Activated T-helper 1 cell treated with anti-CD3 and anti-CD28 coated beads, Interleukin-12 subunit alpha, Interleukin-12 subunit beta, Interleukin-2, Interleukin-4 antibody, amounts not matched to agents 30 ng/mL and 10 ng/mL and 1 ng/mL, durations not matched to agents 14 hours and 24 hours and 36 hours (primary cell): ENCODE measurements at places on chromosomes 2 and 18. TPM values are rescaled to one million over a fixed set of nuclear protein-coding genes. Genes with fewer than 3 reads are reported as not detected.

- no peak overlapping the region for H3K27ac ChIP-seq
- no peaks in the 10 kb centered on the region for H3K36me3 ChIP-seq
- no peaks in the 10 kb centered on the region for H3K4me1 ChIP-seq
- H3K4me3 ChIP-seq, result no peak overlapping the region
Observed at GRCh38 chr2:166234112-166234846, 106.5 kb upstream of the SCN1A start.

DNA sequence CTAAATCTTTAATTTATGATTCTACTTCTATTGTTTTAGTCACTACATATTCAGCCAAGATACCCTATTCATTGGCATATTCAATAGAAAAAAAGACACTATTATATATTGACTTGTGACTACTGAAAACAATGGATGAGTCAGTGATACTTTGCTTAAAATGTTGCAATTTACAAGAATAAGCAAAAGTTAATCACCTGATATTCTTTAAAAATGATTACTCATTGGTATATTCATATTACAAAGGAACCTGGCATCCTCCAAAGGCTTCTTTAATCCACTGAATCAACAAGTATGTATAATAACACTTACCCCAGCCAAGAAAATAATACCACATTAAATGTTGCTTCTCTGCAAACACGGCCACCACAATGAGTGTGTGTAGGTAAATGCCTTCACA, 87.8 kb downstream of the CALCRL start:
- H3K4me1 ChIP-seq, result no peaks in the 10 kb centered on the region
- no peaks in the 10 kb centered on the region for H3K27me3 ChIP-seq
- no peak overlapping the region for H3K27ac ChIP-seq
- no peaks in the 10 kb centered on the region for H3K36me3 ChIP-seq

GRCh38 chr2:201759567-201759966, 21.2 kb downstream of the ALS2 start:
- H3K27me3 ChIP-seq, result no peaks in the 10 kb centered on the region
- H3K27ac ChIP-seq, result no peak overlapping the region
- H3K4me3 ChIP-seq, result no peak overlapping the region
- H3K4me1 ChIP-seq, result no peaks in the 10 kb centered on the region

DNA sequence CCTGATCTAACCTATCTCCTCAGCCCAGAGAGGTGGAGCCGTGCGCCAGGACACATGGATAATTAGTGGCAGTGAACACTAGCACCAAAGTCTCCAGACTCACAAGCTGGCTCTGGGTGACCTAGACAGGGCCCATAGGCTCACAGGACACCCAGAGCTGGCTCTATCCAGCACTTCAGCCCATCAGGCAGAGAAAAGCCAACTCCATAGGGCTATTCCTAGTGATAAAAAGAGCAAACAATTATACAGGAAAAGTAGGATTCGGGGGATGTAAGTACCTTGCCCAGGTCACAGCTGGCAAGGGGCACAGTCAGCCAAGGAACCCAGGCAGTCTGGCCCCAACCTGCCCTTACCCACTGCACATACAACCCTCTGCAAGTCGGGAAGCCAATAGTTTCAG, 178.6 kb downstream of the TNS1 start:
- H3K27ac ChIP-seq, result no peak overlapping the region
- no peaks in the 10 kb centered on the region for H3K27me3 ChIP-seq
- H3K4me3 ChIP-seq, result no peak overlapping the region
- no peaks in the 10 kb centered on the region for H3K4me1 ChIP-seq

DNA sequence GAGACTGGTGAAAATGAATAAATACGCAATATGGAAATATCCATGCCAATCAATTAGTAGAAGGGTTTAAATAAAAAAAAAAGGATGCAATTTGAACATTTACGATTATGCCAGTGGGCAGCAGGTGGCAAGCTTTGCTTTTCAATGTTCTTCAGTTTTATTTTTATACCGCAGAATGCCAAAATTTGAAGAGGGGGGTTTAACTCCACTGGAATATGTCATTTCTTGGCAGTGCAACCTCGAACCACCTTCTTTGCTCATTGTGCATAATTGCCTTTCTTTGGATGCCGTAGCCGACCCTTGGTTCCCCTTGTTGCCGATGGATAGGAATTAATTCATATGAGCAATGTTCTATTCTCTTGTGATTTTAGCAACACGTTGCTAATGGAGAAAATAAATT, 88.0 kb downstream of the LTBP1 start:
- H3K4me1 ChIP-seq, result no peaks in the 10 kb centered on the region
- peaks cover 4% of the 10 kb centered on the region for H3K27me3 ChIP-seq
- no peaks in the 10 kb centered on the region for H3K36me3 ChIP-seq
- DNase-seq, result no peak

GRCh38 chr2:222038067-222038802, 260.6 kb downstream of the PAX3 start:
- no peaks in the 10 kb centered on the region for H3K4me1 ChIP-seq
- no peak overlapping the region for H3K4me3 ChIP-seq
- H3K27ac ChIP-seq, result no peak overlapping the region
- no peaks in the 10 kb centered on the region for H3K36me3 ChIP-seq
- no peaks in the 10 kb centered on the region for H3K27me3 ChIP-seq

GRCh38 chr2:46657042-46657504, 177.7 kb downstream of the TMEM247 start:
- no peaks in the 10 kb centered on the region for H3K4me1 ChIP-seq
- no peak for DNase-seq
- no peak overlapping the region for H3K4me3 ChIP-seq
- H3K36me3 ChIP-seq, result no peaks in the 10 kb centered on the region
- H3K27ac ChIP-seq, result no peak overlapping the region

- H3K4me1 ChIP-seq, result peaks cover 33% of the 10 kb centered on the region
- H3K36me3 ChIP-seq, result peaks cover 37% of the 10 kb centered on the region
- H3K27me3 ChIP-seq, result no peaks in the 10 kb centered on the region
- no peak overlapping the region for H3K4me3 ChIP-seq
Observed at GRCh38 chr2:64634345-64635267, 19.1 kb downstream of the SERTAD2 start.

DNA sequence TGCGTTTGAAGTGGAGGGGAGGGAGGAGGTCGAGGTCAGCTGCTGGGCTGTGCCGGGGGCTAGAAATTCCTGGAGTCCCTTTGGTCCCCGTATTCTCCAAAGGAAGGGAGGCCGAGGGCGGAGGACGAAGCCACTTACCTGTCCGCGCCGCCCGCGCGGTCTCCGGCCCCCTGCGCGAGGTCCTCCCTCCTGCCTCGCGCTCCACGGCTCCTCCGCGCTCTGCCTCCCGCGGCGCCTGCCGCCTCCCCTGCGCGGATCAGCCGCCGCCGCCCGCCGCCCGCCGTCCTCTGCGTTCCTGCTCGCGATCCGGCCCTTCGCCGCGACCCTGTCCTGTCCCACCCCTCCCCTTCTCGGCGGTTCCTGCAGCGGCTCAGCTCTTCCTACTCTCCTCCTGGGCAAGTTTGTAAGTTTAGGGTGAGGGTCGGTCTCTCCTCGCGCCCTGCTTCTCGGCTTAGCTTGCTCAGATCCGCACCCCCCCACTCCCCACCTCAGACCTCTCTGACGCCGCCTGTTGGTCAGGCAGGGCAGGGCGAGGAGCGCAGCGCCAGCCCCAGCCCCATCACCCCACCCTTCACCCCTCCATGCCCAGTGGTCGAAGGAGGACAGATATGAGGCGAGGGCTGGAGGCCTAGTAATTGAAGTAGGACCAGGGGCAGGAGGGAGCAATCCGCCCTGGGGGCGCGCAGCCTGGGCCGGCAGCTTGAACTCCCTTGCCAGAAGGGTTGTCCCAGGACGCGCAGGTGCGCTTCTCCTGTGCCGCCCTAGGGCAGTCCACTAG, 9.7 kb upstream of the SKOR2 start:
- no peak overlapping the region for H3K4me3 ChIP-seq
- H3K36me3 ChIP-seq, result no peaks in the 10 kb centered on the region
- DNase-seq, result no peak
- no peak overlapping the region for H3K27ac ChIP-seq

DNA sequence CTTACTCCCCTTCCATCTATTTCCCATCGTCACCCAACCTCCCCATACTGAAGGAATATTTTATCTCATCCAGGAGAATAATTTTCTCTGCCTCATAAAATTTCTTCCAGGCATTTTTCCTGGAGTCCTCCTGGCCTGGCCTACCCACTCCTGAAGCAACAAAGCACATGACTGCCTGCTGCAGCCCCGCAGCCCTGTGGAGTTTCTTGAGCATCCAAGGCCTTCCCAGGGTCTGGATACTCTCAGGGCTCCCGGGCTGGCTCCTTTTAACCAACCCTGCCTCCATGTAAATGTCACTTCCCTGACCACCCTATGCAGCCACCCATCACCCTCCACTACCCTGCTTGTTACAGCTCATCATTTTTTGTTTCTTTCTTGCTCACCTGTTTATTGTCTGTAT, 64.0 kb downstream of the CDH20 start:
- no peak for DNase-seq
- H3K27me3 ChIP-seq, result peaks cover 3% of the 10 kb centered on the region
- no peaks in the 10 kb centered on the region for H3K36me3 ChIP-seq
- H3K4me1 ChIP-seq, result no peaks in the 10 kb centered on the region
- H3K4me3 ChIP-seq, result no peak overlapping the region
- H3K27ac ChIP-seq, result no peak overlapping the region

GRCh38 chr2:128373451-128374000, 54.9 kb upstream of the HS6ST1 start:
- H3K4me3 ChIP-seq, result no peak overlapping the region
- no peaks in the 10 kb centered on the region for H3K36me3 ChIP-seq

GRCh38 chr2:234725528-234726264, 226.1 kb upstream of the SH3BP4 start:
- H3K4me3 ChIP-seq, result no peak overlapping the region
- H3K27ac ChIP-seq, result no peak overlapping the region
- H3K4me1 ChIP-seq, result no peaks in the 10 kb centered on the region
- peaks cover 2% of the 10 kb centered on the region for H3K27me3 ChIP-seq

GRCh38 chr2:64404002-64404731, 49.8 kb upstream of the LGALSL start:
- DNase-seq, result no peak
- H3K4me1 ChIP-seq, result no peaks in the 10 kb centered on the region
- no peaks in the 10 kb centered on the region for H3K36me3 ChIP-seq
- peaks cover 5% of the 10 kb centered on the region for H3K27me3 ChIP-seq
- no peak overlapping the region for H3K4me3 ChIP-seq

- DNase-seq, result peak; percentile 28
- H3K4me1 ChIP-seq, result peaks cover 74% of the 10 kb centered on the region
- peak overlapping the region; percentile 82 for H3K4me3 ChIP-seq
- H3K27me3 ChIP-seq, result no peaks in the 10 kb centered on the region
- H3K36me3 ChIP-seq, result peaks cover 18% of the 10 kb centered on the region
Observed at GRCh38 chr2:195532628-195533271, 124.3 kb upstream of the SLC39A10 start.

DNA sequence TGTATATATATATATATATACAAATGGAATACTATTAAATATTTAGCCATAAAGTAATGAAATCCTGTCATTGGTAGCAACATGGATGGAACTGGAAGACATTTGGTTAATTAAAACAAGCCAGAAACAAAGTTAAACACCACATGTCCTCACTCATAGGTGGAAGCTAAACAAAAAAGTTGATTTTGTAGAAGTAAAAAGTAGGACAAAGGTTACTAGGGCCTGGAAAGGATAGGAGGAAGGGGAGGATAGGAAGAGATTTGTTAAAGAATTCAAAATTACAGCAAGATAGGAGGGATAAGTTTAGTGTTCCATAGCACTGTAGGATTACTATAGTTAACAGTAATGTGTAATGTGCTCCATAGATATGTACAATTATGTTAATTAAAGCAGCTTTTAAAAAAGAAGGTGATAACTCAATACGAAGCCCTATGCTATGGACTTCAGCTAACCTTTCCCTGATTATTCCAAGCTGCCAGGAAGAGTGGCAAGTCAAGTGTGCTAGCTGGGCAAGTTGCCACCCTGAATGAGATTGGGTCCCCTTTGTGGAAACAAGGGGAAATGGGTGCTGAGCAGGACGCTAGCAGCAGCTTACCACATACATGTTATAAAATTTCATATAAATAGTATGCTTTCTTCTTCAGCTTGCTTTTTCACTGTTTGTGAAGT, 12.3 kb downstream of the MERTK start:
- H3K27me3 ChIP-seq, result peaks cover 3% of the 10 kb centered on the region
- H3K4me3 ChIP-seq, result no peak overlapping the region
- no peak for DNase-seq

GRCh38 chr2:71385012-71385411, 53.4 kb downstream of the ZNF638 start:
- peaks cover 40% of the 10 kb centered on the region for H3K36me3 ChIP-seq
- H3K27me3 ChIP-seq, result no peaks in the 10 kb centered on the region
- no peak for DNase-seq
- no peaks in the 10 kb centered on the region for H3K4me1 ChIP-seq
- H3K27ac ChIP-seq, result no peak overlapping the region

GRCh38 chr2:3644891-3645605, 13.0 kb upstream of the ALLC start:
- no peak overlapping the region for H3K4me3 ChIP-seq
- H3K36me3 ChIP-seq, result no peaks in the 10 kb centered on the region
- no peaks in the 10 kb centered on the region for H3K4me1 ChIP-seq

DNA sequence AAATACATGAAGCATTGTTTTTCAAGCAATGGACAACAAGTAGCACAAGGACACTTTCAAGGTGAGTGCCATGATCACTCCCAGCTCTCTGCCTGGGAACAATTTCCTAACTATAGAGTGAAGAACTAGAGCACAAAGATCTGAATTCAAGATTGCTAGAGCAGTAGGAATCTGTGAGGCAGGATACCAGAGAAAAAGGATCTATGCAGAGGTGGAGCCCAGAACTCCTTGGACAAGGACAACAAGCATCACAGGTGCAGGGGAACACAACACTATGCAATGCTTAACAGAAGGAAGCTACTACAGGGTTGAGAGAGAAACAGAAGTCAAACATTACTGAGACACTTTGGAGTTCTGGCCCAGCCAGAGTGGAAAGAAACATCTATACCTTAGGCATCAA, 24.7 kb downstream of the ATL2 start:
- no peak overlapping the region for H3K27ac ChIP-seq
- DNase-seq, result no peak
- H3K4me3 ChIP-seq, result no peak overlapping the region
- peaks cover 21% of the 10 kb centered on the region for H3K36me3 ChIP-seq
- H3K4me1 ChIP-seq, result peaks cover 7% of the 10 kb centered on the region
- no peaks in the 10 kb centered on the region for H3K27me3 ChIP-seq

TMEM198 gene
- total RNA-seq, result 2.9 and 3.3 TPM in 2 replicates

GALNT14 gene
- 0.21 and 0.27 TPM in 2 replicates for total RNA-seq

FOXI3 gene
- total RNA-seq, result not detected in 2 replicates

DTNA gene
- not detected in 2 replicates for total RNA-seq
